ENCODE measurements at places on chromosomes 7 and 10.

DNA sequence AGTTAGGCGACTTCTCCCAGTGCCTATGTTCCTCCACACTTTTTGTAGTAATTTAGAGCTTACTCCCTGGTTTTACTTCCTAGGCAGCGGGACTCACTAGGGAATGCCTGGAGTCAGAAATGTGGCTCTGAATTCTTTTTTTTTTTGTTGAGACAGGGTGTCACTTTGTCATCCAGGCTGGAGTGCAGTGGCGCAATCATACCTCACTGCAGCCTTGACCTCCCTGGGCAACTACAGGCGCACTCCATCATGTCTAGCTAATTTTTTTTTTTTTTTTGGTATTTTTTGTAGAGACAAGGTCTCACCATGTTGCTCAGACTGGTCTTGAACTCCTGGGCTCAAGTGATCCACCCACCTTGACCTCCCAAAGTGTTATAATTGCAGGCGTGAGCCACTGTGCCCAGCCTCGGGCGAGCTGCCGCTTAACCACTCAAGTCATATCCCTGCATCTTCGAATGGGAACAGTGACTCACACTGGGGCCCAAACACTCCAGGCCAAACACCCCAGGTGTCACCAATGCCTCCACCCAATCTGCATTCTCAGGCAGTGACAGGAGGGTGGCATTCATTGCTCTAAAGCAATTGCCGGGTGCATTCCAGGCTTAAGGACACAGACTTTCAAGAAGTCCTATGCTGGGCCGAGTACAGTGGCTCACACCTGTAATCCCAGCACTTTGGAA lies 19.6 kb downstream of the RGS10 start:
- DNase-seq, result no peak

- DNase-seq, result no peak
Measured at GRCh38 chr7:147859486-147859885, 731.1 kb upstream of the C7orf33 start.

- no peak for DNase-seq
Measured at GRCh38 chr7:51973071-51973470, 656.5 kb upstream of the COBL start.

DNA sequence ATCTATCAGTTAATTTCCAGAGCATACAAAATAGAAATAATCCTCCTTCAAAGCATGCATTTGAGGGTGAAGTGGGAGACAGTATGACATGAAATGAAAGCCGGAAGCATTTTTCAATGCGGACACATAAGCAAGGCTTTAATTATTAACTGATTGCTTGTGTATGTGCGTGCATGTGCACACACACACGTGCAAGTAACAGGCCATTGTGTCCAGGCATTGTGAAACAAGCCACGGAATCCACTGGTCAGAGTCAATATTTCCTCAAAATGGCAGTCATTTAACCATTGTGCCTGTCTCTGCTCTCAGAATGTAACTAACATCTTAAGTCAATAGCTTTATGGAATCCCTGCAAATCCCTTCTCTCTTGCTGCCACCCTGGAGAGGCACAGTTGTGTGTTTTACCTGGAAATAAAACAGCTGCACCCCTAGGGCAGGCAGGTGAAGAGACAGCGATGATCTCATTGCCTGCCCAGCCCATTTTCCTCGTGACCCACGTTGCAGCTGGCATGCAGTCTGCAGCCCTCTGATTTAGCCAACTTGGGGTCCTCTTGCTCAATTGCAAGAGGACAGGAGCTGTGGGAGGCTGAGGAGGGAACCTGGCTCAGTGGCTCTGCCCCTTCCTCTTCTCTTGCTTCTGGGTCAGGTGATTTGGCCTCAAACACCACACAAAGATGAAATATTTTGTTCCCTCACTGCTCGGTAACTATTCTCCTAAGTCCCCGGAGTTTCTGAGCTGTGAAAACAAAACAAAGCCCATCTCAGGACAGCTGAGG lies 500.9 kb upstream of the ZMIZ1 start:
- no peak for DNase-seq

DNA sequence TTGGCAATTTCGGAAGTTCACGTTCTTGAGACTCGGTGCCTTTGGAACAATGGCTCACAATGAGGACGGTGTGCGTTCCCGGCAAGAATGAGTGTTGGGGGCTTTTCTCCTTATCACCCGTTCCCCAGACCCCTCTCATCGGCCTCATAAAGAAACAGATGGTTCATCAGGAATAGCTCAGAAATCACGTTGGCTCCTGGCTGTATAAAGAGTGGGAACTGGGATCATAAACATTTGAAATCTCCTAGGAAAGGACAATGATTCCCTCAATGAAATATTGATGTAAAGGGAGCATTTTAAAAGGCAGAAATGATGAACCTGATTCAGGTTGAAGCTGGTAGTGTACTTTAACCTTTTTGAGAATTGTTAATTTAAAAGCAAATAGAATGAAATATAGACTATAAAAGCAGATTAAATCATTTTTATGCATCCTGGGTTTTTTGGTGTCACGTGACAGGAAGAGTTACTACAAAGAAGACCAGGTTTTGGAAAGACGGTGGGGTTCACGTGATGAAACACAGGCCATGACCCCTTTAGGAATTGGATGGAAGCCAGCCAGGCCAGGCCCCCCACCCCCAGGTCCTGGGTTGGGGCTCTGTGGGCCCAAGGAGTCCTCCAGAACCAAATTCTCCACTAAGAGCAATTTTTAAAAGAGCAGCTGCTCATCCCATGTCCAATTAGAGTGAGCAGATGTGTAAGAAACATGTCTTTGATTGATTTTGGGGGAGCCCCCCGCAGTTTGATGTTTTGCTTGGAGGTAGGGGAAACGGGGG lies 63.0 kb downstream of the CUX1 start:
- DNase-seq, result no peak

DNA sequence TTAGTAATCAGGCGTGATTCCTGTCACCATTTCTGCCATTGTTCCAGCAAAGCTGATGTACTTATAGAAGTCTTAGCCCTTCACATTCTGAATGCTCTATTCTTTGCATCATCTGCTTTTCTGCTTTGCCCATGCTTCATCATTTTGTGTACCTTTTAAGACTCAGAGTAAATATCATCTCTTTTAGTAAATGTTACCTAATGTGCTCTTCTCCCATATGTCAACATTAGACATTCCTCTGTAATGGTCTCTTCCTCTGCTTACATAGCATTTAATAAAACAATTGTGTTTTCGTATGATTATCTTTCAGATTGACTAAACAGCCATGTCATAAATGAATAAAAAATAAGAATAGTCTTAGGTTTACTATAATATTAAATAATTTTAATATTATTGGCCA lies 719.6 kb upstream of the GRM3 start:
- no peak for DNase-seq

DNA sequence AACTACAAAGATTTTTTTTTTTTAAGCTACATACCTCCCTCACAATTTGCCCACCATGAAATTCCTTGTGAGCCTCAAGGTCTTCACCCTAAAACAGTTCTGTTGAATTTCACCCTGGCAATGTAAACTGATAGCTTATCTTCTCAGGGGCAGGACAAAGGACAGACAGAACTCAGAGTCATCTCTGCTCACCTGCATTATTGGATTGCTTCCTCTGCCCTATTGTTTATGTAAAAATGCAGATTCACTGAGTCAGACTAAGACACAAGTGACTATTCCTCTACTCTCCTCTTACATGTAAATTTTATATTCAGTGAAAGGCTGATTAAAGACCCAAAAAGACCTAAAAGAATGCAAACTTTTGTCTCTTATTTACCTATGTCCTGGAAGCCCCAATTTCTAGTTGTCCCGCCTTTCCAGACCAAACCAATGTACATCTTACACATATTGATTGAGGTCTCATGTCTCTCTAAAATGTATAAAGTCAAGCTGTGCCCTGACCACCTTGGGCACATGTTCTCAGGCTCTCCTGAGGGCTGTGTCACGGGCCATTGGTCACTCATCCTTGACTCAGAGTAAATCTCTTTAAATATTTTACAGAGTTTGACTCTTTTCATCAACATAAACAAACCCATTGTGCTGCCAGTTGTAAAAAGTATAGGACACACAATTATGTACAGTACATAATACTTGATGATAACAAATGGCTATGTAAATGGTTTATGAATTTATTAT lies 440.2 kb downstream of the HTR7 start:
- no peak for DNase-seq

GRCh38 chr7:17913250-17913649 lies 27.0 kb downstream of the SNX13 start:
- DNase-seq, result no peak

GRCh38 chr10:74460812-74461211 lies 309.8 kb downstream of the ADK start:
- no peak for DNase-seq

GRCh38 chr10:70991140-70992124 lies 103.1 kb upstream of the PCBD1 start:
- no peak for DNase-seq

GRCh38 chr10:52437205-52437646 lies 123.1 kb downstream of the DKK1 start:
- DNase-seq, result no peak

GRCh38 chr10:117533507-117534281 lies 8.9 kb upstream of the EMX2 start:
- DNase-seq, result no peak

GRCh38 chr10:74543276-74543675 lies 283.1 kb upstream of the KAT6B start:
- DNase-seq, result no peak

GRCh38 chr7:107528461-107528860 lies 35.3 kb downstream of the COG5 start:
- no peak for DNase-seq

- no peak for DNase-seq
Measured at GRCh38 chr7:80105701-80106408, 28.8 kb upstream of the GNAI1 start.

DNA sequence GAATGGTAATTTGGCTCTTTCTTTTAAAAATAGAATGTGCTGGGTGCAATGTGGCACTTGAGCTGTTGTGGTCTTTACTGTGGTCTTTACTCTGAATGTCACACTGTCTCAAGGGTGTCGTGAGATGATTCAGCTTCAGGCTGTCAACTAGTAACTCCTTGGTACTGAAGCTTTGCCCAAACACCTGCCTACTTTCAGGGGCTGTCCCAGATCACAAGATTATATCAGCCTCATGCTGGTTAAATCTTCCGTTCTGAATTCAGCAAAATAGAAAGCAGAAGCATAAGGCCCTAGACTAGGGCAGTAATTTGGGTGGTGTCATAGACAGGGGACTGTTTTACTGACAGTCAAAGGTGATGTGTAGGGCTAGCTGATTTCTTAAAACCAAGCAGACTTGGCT lies 110.9 kb downstream of the BAMBI start:
- no peak for DNase-seq

DNA sequence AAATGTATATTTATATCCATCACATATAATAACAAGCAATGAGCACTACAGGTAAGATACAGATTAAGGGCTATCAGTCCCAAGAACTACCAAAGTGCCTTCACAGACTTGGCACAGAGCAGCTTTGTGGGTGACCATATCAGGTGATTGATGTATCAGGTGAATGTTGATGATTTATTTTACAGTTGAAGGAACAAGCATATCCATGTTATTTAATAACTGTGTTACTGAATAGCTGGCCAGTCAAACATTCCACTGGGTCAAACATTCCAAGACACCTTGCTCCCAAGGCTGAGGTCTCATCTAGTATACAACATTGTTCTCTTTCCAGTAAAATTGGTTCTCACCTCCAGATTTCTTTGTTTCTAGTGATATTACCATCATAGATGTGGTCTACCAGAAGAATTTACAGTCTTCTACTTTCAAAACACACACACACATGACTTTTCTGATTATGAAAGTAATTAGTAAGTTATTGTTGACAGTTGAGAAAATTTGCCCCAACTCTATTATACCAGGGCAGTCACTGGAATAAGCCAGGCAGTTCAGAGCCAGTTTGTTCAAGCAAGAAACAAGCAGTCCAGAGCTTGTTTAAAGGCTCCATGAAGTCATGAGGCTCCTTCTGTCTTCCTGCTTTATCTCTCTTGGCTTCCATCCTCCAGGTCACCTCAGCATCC lies 68.2 kb downstream of the ELAPOR2 start:
- no peak for DNase-seq

DNA sequence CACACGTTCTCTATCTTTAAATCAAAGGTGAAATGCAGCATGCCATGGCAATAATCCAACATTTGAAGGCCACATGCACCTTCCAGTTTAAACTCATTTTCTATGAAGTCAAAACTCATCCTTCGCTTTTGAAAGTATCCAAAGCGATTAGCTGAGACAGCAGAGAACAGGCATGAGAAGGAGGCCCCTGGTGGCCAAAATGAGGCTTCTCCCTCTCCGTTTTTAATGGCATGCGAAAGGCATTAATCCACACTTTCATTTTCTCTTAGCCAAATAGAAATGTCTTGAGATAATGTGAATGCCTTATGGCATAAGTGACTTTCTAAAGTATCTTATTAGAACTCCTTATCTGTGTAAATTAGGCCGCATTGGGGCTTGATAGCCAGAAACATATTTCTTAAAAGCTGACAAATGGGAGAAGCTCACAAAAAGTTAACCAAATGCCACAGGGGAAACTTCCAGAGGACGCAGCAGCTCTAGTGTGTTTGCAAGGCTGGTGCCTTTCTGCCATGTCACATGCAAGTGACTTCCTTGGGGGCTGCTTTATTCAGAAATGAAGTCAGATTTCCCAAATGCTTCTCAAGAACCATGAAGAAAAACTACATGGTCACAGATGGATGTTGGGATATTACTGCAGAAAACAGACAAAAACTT lies 1189.6 kb downstream of the SORCS1 start:
- no peak for DNase-seq

- no peak for DNase-seq
Measured at GRCh38 chr10:69466689-69467088, 15.4 kb downstream of the TSPAN15 start.

GRCh38 chr10:17247210-17247609 lies 19.2 kb downstream of the VIM start:
- DNase-seq, result no peak

DNA sequence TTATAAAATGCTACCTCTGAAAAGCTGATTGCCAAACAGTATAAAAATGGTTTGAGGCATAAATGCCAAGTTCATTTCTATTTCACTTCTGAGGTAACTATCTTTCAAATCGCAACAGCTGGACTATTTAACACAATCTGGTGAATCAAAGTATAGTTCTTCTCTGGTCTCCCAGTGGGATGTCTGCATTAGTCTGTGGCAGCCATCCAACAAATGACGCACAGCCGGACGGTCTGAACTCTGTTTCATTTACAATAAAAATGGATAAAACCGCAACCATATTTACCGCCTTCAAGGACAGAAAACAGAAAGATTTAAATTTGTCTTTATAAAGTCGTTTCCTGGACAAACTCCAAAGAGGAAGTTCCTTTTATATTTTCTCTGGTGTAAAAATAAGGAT lies 41.9 kb downstream of the ENO4 start:
- no peak for DNase-seq

GRCh38 chr10:12797471-12798262 lies 203.8 kb downstream of the CCDC3 start:
- no peak for DNase-seq

GRCh38 chr7:95686109-95686508 lies 86.2 kb upstream of the DYNC1I1 start:
- no peak for DNase-seq

GRCh38 chr10:78260141-78260540 lies 226.5 kb downstream of the RPS24 start:
- DNase-seq, result no peak

DNA sequence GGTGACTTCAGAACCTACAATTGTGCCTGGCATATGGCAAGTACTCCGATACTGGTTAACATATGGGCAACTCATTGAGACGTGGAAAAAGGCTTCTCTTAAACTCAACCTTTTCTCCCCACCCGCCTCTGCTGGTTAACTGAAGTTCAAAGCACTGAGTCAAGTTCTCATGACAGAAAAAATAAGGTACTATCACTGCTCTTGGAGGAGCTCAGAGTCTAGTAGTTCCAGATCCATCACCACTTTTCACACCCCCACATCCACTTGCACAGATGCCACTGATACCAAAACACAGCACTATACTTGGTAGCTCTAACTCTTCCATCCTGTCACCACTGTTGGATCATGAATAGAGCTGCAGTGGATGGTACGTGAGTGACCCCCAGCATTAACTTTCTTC lies 36.2 kb downstream of the CCDC6 start:
- no peak for DNase-seq
